ENCODE measurements at places on chromosomes 7 and 10.

DNA sequence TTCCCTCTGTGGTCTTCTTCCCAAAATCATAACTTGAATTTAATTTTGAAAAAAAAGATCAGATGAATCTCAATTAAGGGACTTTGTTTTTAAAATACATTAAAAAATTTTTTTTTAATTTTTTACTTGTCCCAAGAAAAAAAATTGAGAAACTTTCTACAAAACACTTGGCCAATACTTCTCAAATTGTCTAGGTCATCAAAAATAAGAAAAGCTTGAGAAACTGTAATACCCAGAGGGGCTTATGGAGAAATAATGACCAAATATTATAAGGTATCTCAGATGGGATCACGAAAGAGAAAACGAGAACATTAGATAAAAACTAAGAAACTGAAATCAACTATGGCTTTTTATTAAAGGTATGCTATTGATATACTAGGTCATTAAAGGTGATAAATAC is 835.0 kb downstream of the GATA3 start:
- no peak for DNase-seq

DNA sequence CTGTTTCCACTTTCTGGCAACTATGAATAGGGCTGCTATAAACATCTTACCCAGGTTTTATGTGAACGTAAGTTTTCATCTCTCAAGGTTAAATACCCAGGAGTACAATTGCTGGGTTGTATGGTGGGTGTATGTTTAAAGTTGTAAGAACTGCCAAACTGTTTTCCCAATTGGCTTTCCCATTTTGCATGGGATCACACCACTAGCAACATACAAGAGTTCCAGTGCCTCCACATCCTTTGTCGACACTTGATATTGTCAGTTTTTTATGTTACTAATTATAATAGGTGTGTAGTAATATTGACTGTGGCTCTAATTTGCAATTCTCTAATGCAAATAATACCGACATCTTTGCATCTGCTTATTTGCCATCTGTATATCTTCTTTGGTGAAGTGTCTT is 82.9 kb downstream of the SFMBT2 start:
- no peak for DNase-seq

DNA sequence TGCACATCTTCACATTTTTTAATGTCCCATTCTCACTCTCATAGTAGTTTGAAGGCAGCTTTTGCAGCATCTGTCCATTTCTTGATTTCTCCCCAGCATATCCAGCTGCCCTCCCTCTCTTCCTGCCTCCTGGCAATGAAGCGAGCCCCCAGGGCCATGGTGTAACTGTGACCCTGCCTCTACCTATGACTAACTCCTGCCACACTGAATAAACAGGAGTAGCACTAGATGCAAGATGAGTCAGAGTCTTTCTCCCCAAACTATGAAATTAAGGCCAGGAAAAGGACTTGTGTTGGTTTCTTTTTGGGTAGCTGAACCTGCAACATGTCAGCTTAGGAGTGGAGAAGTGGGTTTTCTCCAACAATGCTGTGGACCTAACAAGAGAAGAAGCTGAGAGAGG is 329.0 kb downstream of the RNLS start:
- no peak for DNase-seq

- DNase-seq: no peak
These were observed 168.7 kb downstream of the RPS24 start for GRCh38 chr10:78202386-78202785.

DNA sequence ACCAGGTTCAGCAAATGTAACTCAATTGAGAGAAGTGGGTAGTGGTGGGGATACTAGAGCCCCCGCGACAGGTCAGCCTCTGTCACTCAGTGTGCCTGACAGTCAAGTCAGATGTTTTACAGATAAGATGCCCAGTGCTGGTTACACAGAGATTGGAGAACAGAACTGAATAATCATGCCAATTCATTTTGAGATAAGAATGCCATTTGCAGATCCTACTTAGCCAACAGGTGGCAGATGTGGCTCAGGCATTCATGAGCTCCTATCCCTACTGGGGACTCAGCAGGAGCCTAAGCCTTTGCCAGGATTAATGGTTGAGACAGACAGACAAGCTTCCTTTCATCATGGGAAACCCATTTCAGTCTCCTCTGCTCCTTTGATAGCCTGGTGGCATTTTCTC is 137.8 kb downstream of the MAPK8 start:
- DNase-seq: peak; percentile 42

- no peak for DNase-seq
These were observed 8.2 kb upstream of the RBP3 start for GRCh38 chr10:47339759-47340607.

- no peak for DNase-seq
These were observed 340.0 kb upstream of the MEOX2 start for GRCh38 chr7:16026253-16027020.

- DNase-seq: no peak
These were observed 45.9 kb downstream of the COL1A2 start for GRCh38 chr7:94440451-94441039.

DNA sequence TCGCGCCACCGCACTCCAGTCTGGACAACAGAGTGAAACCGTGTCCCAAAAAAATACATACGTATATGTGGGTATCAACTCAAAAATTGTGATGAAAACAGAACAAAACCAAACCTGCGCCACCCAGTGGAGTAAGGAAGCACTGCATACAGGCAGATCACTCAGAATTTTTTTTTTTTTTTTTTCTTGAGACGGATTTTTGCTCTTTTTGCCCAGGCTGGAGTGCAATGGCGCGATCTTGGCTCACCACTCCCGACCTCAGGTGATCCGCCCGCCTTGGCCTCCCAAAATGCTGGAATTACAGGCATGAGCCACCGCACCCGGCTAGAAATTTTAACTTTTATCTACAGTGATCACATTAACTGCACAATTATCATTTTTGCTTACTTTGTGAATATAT is 9.1 kb upstream of the TMEM236 start:
- DNase-seq: peak; percentile 64

DNA sequence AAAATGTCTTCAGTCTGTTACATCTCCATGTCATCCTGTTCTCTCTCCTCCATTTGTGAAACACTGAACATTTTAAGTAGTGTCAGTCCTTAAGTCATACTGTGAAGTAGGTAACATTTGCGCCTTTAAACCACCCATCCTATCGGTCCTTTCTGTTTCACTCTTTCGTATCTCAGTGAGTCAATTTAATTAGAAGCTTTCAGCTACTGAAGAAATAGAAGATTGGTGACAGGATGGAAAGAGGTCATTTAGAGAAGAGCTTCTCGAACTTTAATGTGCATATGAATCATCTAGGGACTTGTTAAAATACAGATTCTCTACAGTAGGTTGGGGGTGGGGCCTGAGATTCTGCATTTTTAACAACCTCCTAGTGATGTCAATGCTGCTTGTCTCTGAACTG is 113.4 kb downstream of the SRI start:
- DNase-seq: no peak

Measured in RPMI8226 (cell line).